CD8-positive, alpha-beta memory T cell (primary cell): ENCODE measurements at places on chromosomes 2 and 18. TPM values are rescaled to one million over a fixed set of nuclear protein-coding genes. Genes with fewer than 3 reads are reported as not detected.

TNFRSF11A gene
- total RNA-seq = 2.5 TPM

KCNS3 gene
- not detected for total RNA-seq

DNA sequence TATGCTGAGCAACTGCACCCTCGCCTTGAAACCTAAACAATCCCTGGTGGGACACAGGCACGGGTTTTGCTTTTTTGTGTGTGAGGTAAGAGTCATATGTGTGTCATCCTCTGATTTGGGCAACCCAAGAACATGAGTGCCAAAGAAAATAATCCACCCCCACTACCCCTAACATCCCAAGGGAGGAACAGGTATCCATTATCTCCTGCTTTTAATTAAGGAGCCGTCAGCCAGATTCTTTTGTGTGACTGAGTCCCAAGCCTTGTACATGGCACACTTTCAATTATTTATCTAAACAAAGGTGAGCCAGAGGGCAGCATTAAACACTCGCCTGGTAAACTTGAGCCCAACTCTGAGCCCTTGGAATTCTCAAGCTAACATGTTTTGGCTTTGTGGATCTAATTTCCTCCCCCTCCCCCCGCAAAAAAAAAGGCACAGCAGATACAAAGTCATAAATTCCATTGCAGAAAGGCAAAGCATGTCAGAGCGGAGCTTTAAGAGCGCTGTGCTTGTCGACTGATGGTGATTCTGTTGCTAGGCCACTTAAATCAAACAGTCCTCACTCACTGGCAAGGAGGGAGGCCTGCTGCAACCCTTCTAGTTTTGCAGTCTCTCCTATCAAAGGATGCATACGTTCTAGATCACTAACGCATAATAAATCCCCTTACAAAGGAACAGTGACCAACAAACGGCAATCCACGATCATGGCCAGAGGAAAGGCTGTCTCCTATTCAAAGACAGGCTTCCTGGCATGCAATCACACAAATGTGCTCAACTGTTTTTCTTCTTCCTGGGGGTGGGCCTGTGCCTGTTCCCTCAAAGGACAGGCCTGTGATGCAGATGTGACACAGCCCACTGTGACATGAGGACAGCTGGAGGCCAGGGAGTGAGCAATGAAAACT lies 143.5 kb upstream of the LMAN1 start:
- DNase-seq = no peak

- no peak for DNase-seq
These were observed 12.2 kb upstream of the CD28 start for GRCh38 chr2:203694191-203694590.

FIGN gene
- total RNA-seq = not detected

GRCh38 chr2:198525211-198525969 lies 721.0 kb downstream of the PLCL1 start:
- DNase-seq = no peak

DNAJC5G gene
- not detected for total RNA-seq

DNA sequence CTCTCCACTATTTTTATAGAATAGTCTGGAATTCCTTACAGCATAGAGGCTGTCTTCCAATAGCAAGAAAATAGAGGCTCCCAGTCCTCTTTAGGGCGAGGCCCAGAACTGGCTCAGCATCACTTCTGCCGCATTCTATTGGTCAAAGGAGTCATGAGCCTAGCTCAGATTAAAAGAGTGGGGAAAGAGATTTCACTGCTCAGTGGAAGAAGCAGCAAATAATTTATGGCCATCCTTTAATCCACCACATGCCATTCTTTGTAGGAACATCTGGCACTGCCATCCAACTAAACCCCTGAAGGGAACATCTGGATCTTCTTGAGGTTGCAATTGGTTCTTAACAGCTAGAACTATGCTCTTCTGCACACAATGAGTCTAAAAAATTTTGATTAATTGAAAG lies 43.4 kb upstream of the NEUROD1 start:
- no peak for DNase-seq

DNA sequence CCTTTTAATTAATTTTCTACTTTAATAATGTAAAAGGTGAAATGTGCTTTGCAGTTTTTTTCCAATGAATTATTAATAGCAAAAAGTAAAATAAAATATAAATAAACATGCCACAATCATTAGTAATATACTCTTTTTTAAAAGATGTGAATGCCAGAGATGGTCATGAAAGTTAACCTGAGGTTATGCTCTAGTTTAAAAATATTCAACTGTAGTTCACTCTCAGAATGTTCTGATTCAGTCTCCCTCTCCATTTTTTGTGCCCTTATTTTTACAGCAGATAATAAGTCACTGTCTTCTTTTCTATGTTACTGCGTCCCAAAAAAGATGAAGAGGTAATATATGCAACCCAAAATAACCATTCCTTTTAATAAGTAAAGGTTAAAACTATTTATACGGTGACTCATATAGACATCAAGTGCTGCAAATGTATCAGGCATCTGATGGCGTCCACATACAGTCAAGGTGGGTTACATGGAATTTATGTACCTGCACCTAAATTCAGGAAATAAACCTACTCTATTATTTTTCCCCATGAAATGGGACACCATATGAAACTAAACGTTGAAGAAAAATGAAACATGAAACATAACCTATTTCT lies 153.6 kb upstream of the ZNF804A start:
- no peak for DNase-seq

GRCh38 chr2:68475576-68475975 lies 8.2 kb downstream of the APLF start:
- no peak for DNase-seq

PLEKHH2 gene
- total RNA-seq = 0.49 TPM

- DNase-seq = no peak
These were observed 369.0 kb downstream of the TMEM182 start for GRCh38 chr2:103130857-103131256.

GKN1 gene
- not detected for total RNA-seq

- DNase-seq = no peak
These were observed 267.4 kb upstream of the NRXN1 start for GRCh38 chr2:51299370-51299769.

DNA sequence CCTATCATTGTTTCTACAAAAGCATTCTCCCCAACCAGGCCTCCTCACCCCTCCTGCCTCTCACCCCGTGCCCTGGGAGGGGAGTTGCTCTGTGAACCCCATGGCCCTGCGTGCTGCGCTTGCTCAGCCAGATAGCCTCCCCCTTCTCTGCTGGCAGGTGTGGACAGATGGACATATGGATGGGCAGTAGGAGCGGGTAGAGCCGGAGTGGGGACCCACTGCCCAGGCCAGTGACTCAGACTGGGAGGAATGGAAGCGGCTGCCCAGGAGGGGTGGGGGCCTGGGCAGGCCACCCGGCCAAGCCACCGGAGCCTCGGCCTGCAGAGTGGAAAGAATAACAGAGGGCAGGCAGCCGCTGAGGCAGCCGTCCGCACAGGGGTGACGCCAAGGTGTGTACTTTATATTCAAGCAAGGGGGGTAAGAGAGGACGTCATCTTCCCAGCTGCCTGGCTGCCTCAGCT lies 8.7 kb downstream of the CYP26B1 start:
- DNase-seq = no peak

DNA sequence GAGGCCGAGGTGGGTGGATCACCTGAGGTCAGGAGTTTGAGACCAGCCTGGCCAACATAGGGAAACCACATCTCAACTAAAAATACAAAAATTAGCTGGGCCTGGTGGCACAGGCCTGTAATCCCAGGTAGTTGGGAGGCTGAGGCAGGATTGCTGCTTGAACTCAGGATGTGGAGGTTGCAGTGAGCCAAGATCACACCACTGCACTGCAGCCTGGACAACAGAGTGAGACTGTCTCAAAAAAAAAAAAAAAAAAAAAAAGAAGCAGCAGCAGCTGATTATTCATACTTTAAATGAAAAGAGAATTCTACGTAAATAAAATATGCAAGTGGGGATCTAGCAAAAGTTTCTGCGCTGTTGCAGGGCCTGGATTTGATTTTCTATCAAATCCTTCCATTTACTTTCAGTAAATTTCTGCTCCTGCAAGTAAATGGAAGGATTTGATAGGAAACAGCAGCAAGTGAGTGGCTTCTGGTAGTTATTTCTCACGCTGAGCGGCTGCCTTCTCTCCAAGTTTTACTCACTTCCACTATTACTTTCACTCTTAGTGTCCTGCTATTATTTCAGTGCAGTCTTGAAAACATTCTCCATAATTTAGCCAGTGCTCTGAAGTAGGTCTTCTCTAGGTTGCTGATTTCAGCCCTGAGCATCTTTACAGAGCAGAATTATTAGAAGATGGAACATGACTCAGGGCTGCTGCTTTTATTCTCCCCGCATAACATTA lies 68.4 kb downstream of the SLC16A14 start:
- no peak for DNase-seq

DNA sequence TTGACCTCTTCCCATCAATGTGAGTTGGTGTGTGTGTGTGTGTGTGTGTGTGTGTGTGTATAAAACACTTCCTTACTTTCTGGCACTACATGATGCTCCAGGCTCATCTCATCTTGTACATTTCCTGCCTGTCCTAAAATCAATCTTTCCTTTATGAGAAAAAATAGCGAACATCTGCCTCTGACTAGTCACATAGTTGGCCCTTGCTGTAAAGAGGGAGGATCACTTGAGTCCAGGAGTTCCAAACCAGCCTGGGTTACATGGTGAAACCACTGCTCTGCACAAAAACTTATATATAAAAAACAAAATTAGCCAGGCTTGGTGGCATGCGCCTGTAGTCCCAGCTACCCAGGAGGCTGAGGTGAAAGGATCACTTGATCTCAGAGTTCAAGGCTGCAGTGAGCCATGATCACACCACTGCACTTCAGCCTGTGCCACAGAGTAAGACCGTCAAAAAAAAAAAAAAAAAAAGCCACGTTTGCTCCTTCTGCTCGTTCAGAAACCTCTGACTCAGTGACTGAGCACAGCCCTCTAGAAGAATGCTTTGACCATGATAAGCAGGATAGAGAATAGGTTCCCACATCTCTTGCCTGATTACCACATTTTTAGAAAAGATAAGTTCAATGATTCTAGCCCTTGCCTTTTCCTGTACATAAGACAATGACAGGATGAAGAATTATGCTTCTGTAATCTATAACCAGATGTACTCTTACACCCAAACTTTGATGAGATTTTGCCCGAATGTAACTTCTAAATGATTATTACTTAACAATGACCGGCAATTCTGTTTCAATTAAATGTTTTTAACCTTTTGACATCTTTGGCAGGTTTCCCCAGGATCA lies 45.2 kb upstream of the ST3GAL5 start:
- DNase-seq = no peak

DNA sequence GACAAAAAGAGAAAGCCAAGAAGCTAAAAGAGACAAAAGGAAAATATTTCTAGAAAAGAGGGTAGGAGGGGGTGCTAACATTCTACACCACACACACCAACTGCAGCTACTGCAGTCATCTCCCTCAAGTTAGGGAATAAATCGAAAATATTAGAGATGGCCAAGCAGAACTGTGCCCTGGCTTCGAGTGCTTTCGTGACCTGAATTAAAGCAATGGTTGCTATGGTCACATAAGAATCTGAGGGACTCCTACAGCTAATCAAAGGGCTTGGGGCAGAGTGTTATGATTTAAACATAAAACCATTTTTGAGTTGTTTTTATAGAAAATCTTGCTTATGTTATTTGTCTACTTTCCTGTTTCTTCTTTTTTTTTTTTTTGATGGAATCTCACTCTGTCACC lies 159.6 kb upstream of the HNRNPA3 start:
- DNase-seq = no peak

GRCh38 chr2:97983698-97984097 lies 12.1 kb downstream of the TMEM131 start:
- no peak for DNase-seq

DNA sequence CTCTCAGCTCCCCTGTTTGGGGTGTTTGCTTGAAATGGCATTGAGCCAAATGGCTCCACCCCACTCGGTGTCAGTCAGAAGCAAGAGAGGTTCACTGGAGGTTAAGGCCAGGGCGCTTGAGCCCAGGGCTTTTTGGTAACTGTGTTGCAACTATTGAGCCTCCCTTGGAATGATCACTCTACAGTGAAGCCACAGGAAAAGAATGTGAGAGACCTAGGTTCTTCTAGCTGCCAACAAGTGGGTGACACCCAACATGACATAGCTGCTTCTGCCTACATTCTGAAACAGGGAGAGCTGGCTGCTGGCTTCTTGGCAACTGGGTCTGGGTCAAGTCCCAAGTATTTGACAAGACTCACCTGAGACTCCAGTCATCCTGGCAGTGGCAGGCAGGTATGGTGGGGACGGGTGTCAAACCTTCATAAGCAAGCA lies 7.1 kb upstream of the GRHL1 start:
- no peak for DNase-seq

ABCG8 gene
- total RNA-seq = not detected

HTRA2 gene
- total RNA-seq = 82.1 TPM

ZBTB7C gene
- total RNA-seq = not detected

DNA sequence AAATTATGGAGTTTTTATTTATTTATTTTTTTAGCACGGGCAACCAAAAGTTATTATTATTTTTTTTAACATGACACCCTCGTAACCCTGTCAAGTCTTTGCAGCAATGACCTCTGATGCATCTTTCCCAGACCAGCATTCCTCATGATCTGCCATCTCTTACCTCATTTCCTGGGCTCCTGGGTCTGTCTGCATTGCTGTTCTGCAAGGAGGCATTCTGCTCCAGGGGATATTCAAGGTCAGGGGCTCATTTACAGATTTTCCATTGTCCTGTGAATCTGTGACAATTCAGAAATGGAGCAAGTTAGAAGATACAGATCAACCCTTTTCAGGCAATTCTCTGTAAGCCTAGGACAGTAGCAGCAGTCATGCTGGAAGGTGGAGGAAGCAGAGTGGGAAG lies 43.0 kb downstream of the NGEF start:
- DNase-seq = no peak

DNA sequence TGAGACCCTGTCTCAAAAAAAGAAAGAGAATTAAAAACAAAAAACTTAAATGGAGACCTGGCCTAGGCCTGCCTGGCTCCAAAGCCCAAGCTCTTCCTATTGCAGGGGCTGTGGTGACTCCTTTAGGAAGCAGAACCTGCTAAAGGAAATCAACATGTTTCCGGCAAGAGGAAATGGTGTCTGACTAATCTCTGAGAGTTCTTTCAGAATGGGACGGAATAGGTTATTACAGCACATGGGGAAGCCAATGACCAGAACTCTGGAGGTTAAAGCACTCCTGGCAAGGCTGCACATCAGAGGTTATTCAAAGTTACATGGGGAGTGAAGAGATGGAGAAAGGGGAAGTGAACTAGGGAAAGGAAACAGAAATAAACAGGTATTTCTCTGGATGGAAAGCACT lies 21.4 kb downstream of the KIF3C start:
- no peak for DNase-seq

DNA sequence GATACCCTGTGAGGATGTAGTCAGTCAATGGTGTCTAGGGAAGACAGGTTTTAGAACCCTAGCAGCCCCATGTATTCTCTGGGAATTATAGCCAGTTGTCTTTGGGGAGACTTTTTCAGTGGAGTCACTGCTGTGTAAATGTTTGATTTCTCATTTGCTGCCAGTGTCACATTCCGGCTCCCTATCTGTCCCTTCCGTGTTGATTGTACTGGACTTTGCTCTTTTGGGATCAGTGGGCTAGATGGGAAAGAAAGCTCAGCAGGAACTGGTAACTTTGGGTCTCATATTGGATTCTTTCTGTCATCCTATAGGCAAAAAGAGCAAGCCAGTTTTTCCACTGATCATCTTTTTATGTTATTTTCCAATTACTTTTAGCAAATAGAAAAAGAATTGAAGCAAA lies 70.1 kb downstream of the GTF3C3 start:
- DNase-seq = no peak
